Activated CD4-positive, alpha-beta T cell treated with anti-CD3 and anti-CD28 coated beads, Interleukin-2, amount 50 U/mL, for 48 hours (primary cell): ENCODE measurements at places on chromosomes 3 and 15.

- no peak for DNase-seq
These were observed 169.6 kb upstream of the IL12A start for GRCh38 chr3:159818997-159819500.

GRCh38 chr15:31268108-31268501 lies 58.5 kb upstream of the KLF13 start:
- DNase-seq, result no peak

GRCh38 chr3:112375117-112375516 lies 42.2 kb downstream of the CD200 start:
- DNase-seq, result no peak

DNA sequence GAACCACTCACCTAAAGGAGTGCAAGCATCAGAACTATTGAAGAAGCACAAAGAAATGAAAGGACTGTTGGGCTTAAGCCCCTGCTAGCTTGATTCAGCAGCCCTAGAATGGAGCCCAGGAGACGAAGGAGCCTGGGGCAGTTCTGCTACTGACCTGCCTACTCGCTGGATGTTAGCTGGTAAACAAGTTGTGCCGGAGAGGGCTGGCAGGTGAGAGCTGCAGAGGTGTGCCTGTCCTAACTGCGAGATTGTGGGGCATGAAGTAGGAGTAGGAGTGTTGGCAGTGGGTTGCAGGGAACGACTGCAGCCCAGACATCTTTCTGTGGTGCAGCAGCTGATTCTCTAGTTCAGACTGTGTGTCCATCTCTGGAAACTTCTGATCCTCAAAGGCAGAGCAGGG lies 75.2 kb upstream of the GSK3B start:
- DNase-seq, result no peak

GRCh38 chr3:173800154-173800553 lies 402.6 kb downstream of the NLGN1 start:
- no peak for DNase-seq

DNA sequence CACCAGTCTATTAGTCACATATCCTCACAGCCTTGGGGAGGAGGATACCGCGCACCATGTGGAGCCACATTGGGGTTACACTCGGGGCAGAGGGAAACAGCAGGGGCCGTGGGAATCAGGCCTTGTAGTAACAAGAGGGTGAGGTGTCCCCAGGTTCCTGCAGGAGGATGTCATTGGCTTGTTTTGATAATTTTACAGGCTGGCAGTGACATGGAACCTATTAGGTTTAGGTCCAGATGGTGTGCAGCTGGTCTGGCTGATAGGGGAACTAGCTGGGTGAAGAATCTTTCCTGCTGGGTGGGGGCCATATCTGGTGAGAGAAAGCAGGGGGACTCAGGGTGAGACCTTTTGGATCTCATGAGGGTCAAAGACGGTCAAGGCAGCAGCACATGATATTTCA lies 9.8 kb upstream of the MEF2A start:
- no peak for DNase-seq

- no peak for DNase-seq
These were observed 30.5 kb upstream of the TRPC1 start for GRCh38 chr3:142693136-142693853.
